Calu3 (cell line): ENCODE measurements at places on chromosomes 12 and 14.
A peak's percentile ranks its signal among the peaks of the same experiment; 100 is the strongest.

DNA sequence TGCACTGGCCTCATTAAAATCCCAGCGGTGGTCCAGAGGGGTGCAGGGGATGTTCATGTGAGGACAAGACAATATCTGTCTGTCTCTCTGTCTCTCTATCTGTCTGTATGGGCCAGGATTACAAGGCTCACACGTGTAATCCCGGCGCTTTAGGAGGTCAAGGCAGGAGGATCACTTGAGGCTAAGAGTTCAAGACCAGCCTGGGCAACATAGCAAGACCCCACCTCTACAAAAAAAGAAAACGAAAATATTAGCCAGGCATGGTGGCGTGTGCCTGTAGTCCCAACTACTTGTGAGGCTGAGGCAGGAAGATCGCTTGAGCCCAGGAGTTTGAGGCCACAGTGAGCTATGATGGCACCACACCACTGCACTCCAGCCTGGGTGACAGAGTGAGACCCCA lies 117.1 kb downstream of the PHETA1 start:
- no peak for DNase-seq

DNA sequence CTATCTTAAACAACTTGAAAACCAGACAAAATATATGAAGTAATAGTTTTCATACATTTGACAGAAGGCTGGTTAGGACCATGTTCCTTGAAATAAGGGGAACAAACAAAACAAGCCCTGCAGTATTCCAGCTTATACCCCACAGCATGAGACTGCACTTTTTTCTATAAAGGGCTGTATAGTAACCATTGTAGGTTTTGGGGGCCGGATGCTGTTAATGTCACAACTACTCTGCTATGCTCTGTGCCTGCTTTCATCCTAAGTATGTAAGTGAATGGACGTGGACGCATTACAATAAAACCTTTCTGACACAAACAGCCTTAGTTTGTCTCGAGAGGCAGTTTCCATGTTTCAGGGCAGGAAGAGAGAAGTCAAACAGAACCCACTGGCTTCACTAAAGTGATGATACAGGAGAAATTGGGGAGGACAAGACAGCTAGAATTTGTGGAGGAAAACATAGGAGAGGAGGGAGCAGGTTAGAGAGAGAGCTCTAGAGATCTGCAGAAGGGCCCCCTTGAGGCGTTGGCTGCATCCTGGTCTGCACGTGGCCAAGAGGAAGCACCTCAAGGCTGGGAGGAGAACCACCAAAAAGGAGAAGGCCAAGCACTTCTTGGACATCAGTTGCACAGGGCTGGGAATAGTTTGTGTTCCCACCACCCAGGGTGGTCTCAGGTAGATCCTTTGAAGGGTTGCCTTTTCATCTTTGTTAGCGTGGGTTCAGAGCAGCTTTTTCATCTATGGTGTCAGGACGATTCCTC lies 63.7 kb downstream of the TRAF3 start:
- DNase-seq, result no peak

- no peak for DNase-seq
Observed at GRCh38 chr12:116065606-116066005, 211.9 kb downstream of the MED13L start.

- DNase-seq, result no peak
Observed at GRCh38 chr12:58915634-58916033, 4.7 kb downstream of the LRIG3 start.

DNA sequence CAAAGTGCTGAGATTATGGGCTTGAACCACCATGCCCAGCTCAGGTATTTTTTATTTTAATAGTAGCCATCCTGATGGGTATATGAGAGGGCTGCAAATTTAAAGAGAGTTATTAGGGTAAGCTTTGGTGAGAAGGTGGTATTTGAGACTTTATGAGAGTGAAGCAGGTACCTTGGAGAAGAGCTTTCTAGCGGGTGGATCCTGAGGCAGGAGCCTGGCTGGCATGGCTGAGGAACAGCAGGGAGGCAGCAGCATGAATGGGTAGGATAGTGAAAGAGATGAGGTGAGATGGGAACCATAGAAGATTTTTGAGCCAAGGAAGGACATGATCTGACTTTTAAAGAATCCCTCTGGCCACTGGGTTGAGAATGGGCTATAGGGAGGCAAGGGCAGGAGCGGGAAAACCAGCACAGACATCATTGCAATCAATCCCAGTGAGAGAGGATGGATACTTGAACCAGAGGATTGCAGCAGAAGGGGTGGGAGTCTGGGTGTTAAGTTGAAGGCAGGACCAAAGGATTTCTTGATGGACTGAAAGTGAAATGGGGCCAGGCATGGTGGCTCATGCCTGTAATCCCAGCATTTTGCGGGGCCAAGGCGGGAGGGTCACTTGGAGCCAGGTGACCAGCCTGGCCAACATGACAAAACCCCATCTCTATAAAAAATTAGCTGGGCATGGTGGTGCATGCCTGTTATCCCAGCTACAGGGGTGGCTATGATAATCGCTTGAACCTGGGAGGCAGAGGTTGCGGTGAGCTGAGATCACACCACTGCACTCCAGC lies 5.7 kb downstream of the SVOP start:
- DNase-seq, result no peak

GRCh38 chr12:40156021-40156764 lies 50.3 kb upstream of the SLC2A13 start:
- no peak for DNase-seq

GRCh38 chr12:104482113-104482512 lies 25.4 kb downstream of the CHST11 start:
- no peak for DNase-seq

DNA sequence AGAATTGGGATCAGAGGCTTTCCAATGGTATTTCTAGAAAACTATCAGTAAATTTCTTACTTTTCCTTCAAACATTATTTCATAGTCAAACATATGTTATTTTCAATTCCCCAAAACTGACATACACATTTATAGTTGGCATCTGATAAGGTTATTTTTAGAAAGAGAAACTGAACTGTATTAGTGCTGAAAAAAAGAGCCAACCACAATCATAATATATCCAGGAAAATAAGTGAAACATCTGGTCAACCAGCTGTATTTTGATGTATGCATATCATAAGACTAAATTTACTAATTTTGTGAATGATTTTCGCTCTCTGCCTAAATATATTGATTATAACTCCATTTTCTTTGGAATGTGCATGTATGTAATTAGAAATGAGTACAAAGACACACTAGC lies 554.2 kb downstream of the FLRT2 start:
- DNase-seq, result no peak

- DNase-seq, result no peak
Observed at GRCh38 chr12:133226690-133227089, 9.0 kb downstream of the ANHX start.

- no peak for DNase-seq
Observed at GRCh38 chr12:29589286-29589820, 91.9 kb upstream of the OVCH1 start.

GRCh38 chr14:65962952-65963351 lies 523.2 kb upstream of the CCDC196 start:
- DNase-seq, result no peak

DNA sequence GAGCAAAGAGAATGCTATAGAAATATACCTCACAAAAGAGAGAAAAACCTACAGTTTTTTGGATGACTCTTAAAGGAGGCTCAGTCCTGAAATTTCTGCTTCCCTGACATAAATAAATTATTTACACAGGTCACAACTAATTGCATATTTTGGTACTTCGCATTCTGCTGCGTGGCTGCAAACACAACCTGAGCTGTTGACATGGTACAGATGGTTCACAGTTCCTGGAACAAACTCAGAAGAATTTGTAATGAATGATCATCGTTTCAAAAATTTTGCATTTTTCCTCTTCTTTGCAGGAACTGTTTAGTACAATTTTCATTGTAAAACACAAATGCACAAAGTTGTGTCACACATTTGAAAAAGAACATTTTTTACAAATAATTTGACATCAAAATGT lies 313.7 kb upstream of the SYT1 start:
- no peak for DNase-seq

DNA sequence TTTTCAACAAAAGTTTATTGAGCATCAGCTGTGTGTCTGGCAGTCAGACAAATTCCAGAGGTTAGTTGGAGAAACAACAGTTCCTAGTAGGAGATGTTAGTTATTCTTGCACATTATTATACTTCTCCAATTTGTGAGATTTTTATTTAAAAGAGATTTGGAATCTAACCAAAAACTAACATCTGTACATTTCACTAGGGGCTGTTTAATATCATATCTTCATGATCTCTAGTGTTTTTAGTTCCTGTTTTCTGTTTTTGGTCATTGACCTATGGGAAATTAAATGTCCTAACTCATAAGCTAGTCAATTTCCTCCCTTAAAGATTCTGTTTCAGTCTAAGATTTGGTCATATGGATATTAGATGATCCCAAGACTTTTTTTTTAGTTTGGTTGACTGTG lies 34.1 kb upstream of the KLHDC2 start:
- no peak for DNase-seq

GRCh38 chr14:61505815-61506809 lies 184.7 kb downstream of the PRKCH start:
- no peak for DNase-seq

- peak; percentile 54 for DNase-seq
Observed at GRCh38 chr14:99946652-99947489, 118.4 kb upstream of the EVL start.

GRCh38 chr14:96268431-96269358 lies 12.7 kb downstream of the BDKRB1 start:
- DNase-seq, result peak; percentile 66

- peak; percentile 52 for DNase-seq
Observed at GRCh38 chr12:30694412-30695198, 1.1 kb downstream of the IPO8 start.

DNA sequence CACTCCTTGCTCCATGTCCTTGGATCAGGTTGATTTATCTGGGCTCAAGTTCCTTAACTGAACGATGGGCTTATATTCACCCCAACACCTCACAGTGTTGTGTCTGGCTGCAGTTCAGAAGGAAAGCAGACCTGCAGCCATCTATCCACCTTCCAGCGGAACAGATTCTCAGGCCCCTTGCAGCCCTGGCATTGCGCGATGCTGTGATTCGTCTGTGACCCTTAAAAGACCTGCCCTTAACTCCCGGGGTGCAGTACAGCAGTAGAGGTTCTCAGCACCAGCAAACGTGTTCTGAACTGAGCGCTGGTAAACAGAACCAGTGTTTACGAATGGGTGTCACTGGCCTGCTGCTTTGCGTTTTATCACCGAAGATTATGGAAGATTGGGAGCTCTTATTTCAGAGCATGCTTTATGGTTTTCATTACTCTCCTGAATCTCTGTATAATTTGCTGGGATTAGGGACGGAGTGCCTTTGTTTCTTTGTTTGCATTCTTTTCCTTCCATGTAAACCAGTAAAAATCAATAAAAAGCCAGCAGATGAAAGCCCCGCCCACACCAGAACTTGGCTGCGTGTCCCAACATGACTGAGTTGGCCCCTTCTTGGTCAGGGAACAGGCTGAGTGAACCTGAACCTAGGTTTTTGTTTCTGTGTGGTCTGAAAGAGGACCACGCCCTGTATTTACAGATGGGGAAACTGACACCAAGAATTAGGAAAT lies 286.7 kb upstream of the CRY1 start:
- DNase-seq, result peak; percentile 75

DNA sequence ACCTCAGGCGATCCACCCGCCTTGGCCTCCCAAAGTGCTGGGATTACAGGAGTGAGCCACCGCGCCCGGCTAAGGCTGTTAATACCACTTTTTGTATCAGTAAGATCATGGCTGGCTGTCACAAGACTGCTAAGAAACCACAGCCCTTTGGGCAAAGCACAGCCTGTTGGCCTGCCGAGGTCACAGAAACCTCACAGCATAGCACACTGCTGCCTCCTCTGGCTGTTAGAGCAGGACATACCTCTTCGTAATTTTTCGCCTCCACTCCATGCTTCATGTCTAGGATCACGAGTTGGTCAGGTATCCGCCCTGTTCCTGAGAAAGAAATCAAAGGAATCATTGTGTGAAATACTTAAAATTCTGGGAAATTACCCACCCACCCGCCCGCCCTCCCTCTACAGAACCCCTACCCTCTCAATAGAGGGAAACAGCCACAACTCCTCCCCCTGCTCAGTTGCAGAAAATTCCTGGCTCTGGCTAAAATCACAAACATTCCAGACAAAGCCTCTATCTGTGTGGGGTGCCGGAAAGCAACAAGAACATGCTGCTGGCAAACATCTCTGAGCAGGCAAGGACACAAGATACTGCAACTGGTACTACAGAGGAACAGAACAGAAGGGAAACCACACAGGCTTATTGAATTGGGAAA lies 20.7 kb upstream of the NEK9 start:
- DNase-seq, result peak; percentile 73

DNA sequence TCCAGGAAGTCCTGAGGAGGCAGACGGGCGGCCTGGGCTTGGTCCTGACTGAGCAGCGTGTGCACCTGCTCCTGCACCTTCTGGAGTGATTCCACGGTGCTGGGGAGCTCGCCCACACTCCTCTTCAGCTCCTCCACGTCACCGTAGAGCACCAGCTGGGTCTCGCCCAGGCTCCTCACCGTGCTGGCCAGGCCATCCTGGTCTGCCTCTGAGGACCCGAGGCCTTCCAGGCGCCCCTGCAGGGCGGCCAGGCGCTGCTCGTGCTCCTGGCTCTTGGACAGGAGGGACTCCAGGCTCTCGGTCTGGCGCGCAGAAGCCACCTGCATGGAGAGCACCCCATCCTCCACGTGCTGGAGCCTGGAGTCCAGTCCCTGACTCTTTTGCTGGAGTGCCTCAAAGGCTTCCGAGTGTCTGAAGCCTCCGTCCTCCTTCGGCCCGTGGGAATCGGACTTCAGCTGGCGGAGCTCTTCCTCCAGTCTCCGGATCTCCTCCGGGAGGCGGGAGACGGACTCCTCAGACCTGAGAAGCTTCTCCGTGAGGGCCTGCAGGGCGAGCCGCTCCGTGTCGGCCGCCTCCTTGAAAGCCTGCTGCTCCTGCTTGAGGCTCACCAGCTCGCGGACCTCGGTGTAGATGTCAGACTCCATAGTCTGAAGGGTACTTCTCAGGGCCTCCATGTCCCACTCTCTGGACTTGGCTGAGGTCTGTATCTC lies 8.4 kb downstream of the CKAP4 start:
- no peak for DNase-seq

DNA sequence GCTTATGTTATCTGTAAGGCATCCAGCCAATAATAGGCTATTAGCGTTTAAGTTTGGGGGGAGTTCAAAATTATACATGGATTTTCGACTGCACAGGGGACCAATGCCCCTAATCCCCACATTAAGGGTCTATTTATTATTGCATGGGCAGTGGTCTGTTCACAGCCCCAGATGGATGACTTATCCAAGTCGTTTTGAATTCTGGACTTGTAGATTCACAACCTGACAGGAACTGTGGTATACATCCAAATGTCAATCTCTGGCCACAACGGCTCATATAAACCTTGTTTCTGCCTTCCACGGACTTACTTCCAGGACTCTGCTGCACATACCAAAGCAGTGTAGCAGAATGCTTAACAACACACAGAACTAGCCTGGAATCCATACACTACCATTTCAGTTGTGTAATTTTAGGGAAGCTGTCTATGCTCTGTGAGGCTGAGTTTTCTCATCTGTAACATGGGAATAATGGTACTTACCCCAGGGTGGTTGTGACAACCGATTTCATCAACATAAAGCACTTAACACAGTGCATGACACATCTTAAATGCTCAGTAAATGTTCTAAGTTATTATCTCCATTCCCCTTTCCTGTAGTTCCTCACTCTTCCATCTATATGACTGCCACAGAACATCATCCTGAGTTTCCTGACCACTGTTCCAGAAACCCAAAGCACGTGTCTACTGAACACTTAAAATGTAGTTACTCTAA lies 3.7 kb downstream of the DDX24 start:
- no peak for DNase-seq
